Caco-2 (cell line): ENCODE measurements at places on chromosomes 11 and 22.

DNA sequence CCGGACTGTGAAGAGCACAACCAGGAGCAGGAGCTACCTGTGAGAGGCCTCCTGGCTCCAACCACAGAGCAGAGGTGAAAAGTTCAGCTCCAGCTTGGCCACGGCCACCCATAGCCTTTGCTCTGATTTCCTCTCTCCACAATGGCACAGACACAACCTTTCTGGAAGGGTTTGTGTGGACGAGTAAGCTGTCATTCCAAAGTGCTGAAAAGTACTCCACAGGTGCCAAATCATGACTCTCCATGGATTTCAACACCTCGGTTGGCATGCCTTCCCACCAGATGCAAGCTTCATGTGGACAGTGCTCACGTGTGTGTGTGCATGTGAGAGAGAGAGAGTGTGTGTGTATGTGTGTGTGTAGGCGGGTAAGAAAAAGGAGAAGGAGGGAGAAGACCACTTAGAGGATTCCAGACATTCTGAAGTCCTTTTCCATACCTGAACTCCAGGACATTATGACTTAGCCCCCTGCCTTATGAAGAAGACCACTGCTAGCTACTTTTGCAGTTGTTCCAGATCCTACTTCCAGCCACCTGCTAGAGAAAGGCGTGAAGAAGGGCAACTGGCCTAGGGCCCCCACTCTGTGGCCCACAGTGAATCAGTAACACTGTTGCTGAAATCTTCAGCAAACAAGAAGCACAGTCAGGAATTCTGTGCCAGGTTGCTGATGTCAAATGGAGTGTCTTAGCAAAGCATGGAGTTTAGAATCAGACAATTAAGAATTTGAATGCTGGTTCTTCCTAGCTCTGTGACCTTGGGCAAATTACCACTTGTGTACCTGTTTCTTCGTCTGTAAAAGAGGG is 13.9 kb upstream of the NAV2 start:
- no peak for DNase-seq

DNA sequence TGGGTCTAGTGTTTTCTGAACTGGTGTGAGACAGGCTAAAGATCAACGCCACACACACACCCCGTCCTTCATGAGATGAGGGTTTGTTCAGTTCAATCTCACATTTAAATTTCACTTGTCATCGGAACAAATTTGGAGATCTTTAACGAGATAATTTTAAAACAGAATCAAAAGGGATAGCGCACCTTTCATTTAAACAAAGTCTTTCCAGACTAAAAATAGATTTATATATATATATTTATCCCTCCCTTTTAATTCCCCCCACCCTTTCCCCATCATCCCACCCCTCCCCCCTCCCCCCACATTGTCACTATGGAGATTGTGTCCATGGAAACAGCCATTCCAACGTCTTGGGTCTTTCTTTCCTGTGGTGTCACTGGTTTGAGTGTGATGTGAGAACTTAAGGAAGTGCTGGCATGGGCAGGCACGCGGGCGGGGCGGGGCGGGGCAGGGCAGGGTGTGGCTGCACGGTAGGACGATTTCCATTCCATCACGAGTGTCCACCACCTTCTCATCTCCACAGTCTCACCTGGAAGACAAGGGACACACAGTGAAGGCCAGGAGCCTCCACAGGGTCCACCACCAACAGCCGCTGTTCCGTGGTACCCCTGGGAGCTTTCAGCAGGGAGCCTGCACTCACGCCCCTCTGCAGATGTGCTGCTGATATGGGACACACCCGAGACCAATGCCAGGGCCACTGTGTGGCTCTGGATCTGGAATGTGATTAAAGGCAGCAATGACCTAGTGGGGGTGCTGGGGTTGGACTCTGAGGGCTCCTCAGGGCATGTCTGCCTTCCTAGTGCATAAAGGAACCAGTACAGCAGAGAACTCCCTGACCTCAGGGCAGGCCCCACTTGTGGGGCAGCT is 30.5 kb upstream of the CYP2D6 start:
- DNase-seq, result no peak

DNA sequence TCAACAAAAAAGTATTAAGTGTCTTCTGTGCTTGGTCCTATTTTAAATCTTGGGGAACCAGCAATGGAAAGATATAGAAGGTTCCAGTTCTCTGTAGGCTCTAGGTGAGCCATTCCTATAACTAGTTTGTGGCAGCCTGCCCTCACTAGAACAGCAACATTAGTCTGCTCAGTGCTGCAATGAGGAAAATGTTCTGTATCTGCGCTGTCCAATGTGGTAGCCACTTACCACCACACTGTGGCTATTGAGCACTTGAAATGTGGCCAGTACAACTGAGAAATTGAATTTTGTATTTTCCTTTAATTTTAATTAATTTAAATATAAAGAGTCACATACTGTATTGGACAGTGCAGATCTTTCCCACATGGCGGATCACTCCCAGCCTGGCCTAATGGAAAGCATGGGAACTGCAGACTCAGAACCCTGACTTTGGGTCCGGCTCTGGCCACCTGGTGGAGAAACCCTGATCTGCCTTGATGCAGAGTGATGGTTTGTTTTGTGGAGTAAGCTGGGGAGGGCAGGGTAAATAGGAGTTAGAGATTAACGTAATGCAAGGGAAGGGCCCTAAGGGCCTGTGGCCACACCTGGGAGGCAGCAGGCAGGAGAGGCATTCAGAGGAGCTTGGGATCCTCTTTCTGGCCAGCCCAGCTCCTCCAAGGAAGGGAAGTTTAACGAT is 101.0 kb downstream of the ME3 start:
- peak; percentile 93 for DNase-seq

- no peak for DNase-seq
Measured at GRCh38 chr11:102457865-102458264, 5.3 kb upstream of the TMEM123 start.

- DNase-seq, result no peak
Measured at GRCh38 chr11:20909995-20910726, 240.8 kb downstream of the NELL1 start.

- no peak for DNase-seq
Measured at GRCh38 chr11:27934830-27935145, 173.2 kb downstream of the KIF18A start.

- DNase-seq, result no peak
Measured at GRCh38 chr11:12981676-12982522, 27.2 kb upstream of the RASSF10 start.

GRCh38 chr11:78110351-78110750 is 29.1 kb downstream of the ALG8 start:
- DNase-seq, result no peak

DNA sequence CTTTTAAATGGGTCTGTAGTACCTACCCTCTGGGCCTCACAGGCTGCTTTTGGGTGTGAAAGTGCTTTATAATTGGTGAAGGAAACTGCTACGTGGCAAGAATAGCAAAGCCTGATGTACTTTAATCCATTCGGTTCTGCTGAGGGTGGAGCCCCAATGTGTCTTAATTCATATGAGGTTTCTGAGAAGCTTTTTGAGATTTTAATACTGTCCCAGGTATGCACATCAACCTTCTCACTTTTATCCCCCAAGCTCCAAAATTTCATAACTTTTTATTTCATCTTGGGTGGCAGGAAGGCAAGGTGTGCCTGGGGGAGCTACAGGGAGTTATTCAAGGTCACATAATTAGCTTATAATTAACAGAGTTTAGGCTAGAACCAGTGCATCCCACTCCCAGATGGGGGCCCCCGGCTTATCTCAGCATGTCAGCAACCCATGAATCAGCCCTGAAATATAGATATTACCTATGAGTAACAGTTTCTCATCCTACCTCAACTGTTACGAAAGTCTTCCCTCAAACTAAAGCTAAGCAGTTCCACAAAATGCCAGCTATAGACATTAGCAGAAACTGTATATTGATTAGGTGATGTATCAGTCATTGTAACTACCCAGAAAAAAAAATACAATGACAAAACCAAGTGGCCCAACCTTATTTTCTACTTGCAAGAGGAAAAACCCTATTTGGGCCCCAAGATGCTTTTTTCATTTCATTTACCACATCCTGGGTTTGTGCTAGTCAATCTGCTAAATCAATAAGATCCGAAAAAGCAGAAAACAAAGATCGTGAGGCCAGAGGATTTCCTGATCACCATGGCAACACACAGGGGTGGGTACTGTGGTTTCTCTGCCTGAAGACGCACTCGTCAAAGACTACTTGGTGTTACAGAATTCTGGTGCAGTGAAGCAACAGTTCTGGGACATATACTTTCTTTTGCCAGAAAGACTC is 26.7 kb downstream of the CD44 start:
- no peak for DNase-seq

- no peak for DNase-seq
Measured at GRCh38 chr11:108019870-108020540, 11.3 kb downstream of the CUL5 start.

- DNase-seq, result peak; percentile 13
Measured at GRCh38 chr11:20112291-20113148, 47.8 kb downstream of the DBX1 start.

- DNase-seq, result peak; percentile 30
Measured at GRCh38 chr11:61332281-61332796, 566 bp downstream of the DDB1 start.

- peak; percentile 51 for DNase-seq
Measured at GRCh38 chr22:26259510-26259909, 90.2 kb downstream of the SEZ6L start.

DNA sequence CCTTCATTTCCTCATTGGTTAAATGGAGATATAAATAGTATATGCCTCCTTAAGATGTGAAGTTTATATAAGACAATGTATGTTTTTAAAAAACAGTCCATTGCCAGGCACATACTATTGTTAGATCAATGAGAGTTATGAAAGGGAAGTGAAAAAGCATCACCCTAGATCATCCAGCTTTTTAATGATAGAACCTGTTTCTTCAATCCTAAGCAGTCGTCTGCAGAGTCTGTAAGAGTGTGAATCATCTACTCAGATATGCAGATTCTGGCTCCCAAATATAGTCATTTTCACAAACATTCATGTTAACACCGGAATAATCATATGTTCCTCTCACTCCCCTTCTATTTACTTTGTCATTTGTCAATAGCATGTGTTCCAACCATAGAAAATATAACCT is 65.3 kb upstream of the SLN start:
- no peak for DNase-seq

DNA sequence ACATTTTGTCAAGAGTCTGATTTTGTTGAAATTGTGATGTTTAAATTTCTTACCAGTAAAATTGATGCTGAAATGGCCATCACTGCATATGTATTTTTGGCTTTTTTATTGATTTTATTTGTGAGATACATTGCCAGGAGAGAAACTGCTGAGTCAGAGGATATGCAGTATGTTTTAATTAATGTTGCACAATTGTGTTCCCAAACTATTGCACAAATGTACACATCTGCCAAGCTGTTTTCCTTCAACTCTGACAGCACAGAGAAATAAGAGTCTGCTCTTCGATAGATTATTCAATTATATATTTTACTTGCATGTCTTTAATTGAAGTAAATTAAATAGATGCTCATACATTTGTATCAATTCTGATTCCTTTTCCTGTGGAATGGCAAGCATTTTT is 640.2 kb upstream of the LUZP2 start:
- DNase-seq, result no peak

- no peak for DNase-seq
Measured at GRCh38 chr22:37036655-37037377, 14.7 kb upstream of the KCTD17 start.

DNA sequence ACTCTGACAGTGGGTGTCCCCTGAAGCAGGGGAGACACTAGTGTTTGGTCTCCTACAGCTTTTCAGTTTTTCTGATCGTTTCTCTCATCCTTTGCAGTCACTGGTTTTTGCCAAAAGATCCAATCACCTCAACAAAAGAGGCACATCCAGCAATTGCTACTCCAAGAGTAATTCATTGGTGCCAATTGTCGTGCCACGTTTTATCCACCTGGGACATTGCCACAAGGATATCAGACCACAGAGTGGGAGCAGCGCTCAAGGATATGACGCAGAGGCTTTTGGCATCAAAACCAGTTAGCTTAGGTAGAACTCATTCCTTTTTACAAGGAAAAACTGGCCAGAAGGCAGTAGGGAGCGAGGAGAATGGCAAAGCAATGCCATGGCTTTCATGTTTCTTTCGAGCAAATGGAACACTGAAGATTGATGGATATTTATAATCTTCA is 40.9 kb upstream of the BLID start:
- no peak for DNase-seq

GRCh38 chr11:69978841-69979614 is 99.1 kb upstream of the ANO1 start:
- DNase-seq, result no peak

GRCh38 chr11:2452321-2453012 is 7.7 kb downstream of the KCNQ1 start:
- no peak for DNase-seq

DNA sequence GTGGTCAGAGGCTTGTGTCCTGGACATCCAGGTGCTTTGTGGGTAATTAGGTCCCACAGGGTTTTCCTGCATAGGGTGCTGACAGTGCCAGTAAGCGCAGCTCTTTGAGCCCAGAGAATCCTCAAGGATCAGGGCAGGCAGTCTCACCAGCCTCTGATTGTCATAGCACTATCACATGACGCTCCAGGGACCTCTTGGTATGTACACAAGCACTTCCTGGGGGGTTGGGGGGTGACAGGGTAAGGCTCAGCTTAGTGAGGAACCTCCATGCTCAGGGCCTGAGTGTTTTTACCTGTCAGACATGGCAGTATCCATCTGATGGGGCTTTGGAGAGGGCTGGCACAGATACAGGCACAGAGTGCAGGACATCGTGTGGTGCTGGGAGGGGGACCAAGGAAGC is 27.9 kb upstream of the SUSD2 start:
- DNase-seq, result no peak

GRCh38 chr22:42856179-42856864 is 751 bp downstream of the ARFGAP3 start:
- DNase-seq, result peak; percentile 48

- no peak for DNase-seq
Measured at GRCh38 chr11:31927982-31928381, 116.9 kb upstream of the PAX6 start.
